ENCODE measurements at places on chromosomes 2 and 18. TPM values are rescaled to one million over a fixed set of nuclear protein-coding genes. Genes with fewer than 3 reads are reported as not detected.

DNA sequence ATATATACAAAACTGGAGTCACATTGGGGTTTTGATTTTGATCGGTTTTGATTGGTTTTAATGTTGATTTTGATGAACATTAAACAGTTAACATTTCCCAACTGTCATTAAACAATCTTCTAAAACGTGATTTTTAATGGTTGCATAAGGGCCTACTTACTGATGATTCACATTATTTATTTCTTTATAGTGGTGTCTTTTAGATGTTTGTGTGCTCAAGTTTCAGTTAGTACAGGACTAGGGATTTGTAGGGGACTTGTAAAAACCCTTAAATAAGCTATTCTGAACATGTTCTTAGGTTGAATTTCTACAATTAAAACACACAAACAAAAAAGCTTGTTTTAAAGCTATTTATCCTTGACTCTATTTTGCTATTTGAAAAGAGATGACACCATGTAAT lies 61.6 kb downstream of the TTC21B start:
- DNase-seq = no peak

DNA sequence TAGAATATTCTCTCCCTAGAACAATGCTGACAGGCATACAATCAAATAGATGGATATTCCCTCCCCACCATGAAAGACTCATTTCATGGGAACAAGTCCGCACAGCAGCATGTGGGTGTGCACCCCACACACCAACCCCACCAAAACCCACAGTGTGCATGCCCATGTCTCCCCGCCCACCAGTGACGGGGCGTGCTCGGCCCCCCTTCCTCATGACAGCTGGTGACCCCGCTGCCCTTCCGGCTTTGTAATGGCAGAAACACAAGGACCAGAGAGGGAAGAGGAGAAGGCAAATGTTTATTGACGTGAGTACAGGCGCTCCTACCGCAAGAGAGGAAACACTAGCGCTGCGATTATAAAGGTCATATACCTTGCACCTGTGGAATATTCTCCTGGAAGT lies 30.8 kb upstream of the ODC1 start:
- no peak for DNase-seq

DNA sequence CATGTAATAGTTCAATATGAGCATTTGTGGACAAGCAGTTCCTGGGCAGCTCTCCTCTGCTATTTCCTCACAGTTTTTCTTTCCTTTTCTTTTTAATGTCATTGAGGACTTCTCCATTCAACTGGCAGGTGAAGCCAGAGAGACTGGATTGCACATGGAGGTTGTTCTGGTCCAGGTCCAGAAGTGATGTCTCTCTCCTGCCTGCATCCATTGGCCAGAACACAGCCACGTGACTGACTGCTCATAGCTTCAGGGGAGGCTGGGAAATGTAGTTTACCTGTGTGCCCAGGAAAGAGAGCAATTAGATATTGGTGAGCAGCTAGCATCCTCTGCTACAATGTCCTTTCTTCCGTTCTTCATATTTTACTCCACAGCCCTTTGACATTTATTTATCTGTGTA lies 20.2 kb upstream of the ADAM23 start:
- DNase-seq = no peak

GRCh38 chr2:101989740-101990460 lies 1.9 kb upstream of the IL1R2 start:
- no peak for DNase-seq

DNA sequence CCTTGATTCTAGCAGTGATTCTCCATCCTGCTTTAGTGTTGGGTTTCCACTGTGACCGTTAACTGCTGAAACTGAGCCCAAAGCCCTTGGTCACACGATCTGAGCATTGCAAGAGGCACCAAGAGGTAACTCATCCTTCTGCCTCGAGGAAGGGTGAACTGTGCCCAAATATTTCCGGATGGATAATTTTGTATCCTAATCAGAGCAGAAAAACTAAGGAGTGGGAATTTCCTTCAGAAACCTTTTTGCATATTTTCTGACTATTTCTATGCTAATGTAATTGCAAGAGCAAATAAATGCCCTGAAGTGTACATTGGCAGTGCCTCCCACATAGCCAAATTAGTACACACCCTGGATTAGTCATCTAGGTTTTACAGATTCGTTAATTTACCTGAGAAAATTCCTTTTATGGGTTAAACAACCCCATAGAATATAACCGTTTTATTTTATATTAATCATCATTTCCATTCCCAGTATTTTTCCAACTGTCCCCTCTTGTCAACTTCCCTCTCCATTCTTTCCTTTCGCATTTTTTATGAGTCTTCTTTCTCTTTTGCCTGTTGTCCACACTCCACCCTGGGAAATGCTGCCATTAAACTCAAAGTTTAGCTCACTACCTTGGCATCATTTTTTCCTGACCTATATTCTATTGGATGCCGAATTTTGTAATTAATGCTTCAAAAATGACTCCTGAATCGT lies 31.7 kb upstream of the COBLL1 start:
- no peak for DNase-seq

- DNase-seq = no peak
These were observed 29.9 kb downstream of the LOXHD1 start for GRCh38 chr18:46627136-46627535.

The TRIM43 gene
- total RNA-seq = not detected

GRCh38 chr18:48828691-48829442 lies 121.9 kb downstream of the SMAD7 start:
- DNase-seq = no peak

DNA sequence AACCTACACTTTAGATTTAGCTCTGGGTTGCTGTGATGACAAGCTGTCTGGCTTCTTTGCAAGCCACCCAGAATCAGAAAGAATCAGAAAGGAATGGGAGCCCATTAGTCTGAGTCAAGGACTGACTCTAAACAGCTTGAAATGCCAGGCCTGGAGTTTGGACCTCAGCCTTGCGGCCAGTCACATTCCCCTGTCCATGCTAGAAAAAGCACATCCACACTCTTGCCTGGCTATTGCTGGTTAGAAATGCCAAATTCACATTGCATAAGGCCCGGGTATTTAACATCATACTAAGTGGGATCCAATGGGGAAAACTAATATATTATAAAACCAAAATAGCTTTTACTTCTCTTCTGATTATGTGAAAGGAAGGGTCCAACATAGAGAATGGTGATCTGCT lies 756.8 kb upstream of the KLHL29 start:
- DNase-seq = no peak

DNA sequence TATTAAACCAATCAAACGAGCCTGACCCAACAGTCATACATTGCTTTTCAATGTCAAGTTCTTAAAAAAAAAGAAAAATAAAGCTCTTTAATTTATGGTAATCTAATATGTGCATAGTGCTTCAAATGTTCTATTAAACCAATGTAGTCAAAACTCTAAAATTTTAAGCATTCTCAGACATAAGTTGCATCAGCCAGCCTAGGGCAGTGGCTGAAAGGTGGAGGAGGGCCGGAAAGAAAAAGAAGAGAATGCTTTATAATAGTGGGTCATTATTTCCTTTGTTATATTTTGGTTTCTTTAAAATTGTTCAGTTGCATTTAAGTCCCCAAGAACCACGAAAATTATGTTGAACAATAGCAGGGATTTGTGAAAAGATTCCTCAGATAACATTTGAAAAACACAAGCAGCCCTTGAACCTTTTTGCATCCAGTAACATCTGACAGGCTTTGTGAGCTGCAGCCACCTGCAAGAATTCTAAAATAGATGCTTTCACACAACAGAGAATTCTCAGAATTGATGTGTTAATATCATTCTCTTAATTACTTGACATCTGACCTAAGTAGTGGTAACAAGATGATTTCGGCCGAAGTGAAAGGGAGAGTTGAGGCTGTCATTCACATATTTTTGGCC lies 252.1 kb downstream of the CDCA7 start:
- DNase-seq = no peak

DNA sequence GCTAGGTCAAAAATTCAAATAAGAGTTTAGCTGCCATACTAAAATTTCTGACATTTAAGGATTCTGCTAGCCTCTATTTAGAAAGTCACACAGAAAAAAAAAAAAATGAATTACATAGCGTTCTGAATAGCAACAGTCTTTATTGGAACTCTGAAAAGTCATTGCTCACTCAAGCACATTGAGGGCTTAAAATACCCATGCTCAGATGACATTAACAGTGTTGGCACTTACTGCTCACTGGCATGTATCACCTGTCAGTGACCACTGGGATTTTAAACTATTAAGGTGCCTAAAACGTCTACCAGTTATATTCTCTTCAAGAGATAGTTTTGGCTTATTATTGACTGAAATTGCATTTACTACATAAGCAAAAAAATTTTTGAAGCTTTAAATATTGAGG lies 468.0 kb upstream of the SPHKAP start:
- no peak for DNase-seq

The INHA gene
- 0.64 TPM for total RNA-seq

DNA sequence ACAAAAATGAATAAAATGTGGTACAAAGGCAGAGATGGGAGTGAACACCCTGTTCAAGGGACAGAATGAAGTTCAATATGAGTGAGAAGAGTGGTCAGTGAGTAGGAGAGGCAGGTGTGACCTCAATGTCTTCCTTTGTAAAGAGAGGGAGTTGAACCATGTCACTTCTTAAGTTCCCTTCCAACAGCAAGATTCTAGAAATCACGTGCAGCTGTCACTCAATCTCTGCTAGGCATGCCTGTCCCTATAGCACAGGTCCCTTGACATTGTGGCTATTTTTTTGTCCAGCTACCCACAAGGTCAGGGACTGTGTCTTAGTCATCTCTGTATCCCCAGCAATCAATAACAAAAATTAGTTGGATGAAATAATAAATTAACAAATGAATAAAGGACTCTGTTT lies 66.9 kb downstream of the VSNL1 start:
- no peak for DNase-seq

The ARL6IP6 gene
- 28.4 TPM for total RNA-seq

The ATRAID gene
- total RNA-seq = 177 TPM

GRCh38 chr2:64779117-64779690 lies 125.5 kb upstream of the SERTAD2 start:
- no peak for DNase-seq

DNA sequence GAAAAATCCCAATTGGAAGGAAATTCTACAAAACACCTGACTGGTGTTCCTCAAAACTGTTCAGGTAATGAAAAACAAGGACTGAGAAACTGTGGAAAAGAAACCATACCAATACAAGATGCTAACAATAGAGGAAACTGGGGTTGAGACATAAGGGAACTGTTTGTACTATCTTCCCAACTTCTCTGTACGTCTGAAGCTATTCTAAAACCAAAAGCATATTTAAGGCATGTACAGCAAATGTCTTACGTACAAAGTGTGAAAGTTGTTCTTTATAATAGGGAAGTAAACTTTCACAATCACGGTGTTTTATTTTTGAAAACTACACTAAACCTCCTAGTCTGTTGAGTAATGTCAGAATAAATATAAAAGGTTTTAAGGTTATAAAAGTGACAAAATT lies 776.1 kb upstream of the RAB6C start:
- no peak for DNase-seq

Data from breast epithelium (tissue), 4 donors.